ENCODE measurements at places on chromosomes 12 and 14. TPM values are rescaled to one million over a fixed set of nuclear protein-coding genes. Genes with fewer than 3 reads are reported as not detected.

Gene ANKRD9
- total RNA-seq: 12.0 TPM

Gene FBLN5
- 5.7 TPM for total RNA-seq

Gene RNASE3
- total RNA-seq: not detected

Gene SLC2A14
- 0.36 TPM for total RNA-seq
